ENCODE measurements at places on chromosomes 5 and 9. TPM values are rescaled to one million over a fixed set of nuclear protein-coding genes. Genes with fewer than 3 reads are reported as not detected.

- DNase-seq, result peak; percentile 91
These were observed 16.8 kb upstream of the NSD1 start for GRCh38 chr5:177116631-177117373.

Gene BAAT
- not detected for total RNA-seq

Gene GABRB2
- not detected for total RNA-seq

DNA sequence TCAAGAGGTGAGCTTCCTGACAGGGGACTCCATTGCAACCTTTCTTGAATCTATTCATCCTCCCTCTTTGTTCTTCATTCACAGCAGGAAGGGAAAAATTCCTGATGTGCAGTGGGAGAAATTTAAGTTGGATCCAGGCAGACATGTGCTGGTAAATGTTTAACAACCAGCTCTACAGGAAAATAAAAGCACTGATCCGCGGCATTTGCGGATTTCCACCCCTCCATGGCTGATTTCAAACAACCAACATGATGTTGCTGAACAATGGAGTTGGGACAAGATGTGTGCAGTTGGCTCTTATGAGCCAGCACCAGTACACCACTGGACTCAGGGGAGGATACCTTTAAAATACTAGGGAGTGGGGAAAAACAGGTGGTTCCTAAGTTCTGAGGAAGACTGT lies 47.0 kb downstream of the SPRY4 start:
- DNase-seq, result no peak

Gene CENPH
- total RNA-seq, result 98.3 TPM

DNA sequence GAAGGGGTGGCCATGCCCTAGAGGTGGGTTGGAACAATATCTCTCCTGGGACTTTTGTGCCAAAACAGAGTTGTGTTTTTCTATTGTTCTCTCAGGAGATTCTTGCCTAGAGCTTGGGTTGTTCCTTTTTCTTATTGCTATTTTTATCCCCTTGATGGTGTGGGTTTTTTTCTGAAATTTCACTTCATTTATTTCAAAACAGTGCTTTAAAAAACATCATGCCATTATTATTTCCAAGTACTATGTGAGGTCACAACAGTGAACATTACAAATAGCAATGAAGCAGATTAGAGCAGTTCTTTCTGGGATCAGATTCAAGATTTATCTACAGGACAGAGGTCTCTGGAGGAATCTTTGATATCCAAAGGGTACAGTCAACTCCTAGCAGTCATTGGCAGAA lies 76.6 kb downstream of the ACTBL2 start:
- no peak for DNase-seq

Gene SH3RF2
- total RNA-seq, result 0.63 TPM

- DNase-seq, result no peak
These were observed 137.2 kb downstream of the SREK1 start for GRCh38 chr5:66281294-66281693.

GRCh38 chr9:124257070-124257843 lies 492 bp upstream of the NEK6 start:
- peak; percentile 13 for DNase-seq

DNA sequence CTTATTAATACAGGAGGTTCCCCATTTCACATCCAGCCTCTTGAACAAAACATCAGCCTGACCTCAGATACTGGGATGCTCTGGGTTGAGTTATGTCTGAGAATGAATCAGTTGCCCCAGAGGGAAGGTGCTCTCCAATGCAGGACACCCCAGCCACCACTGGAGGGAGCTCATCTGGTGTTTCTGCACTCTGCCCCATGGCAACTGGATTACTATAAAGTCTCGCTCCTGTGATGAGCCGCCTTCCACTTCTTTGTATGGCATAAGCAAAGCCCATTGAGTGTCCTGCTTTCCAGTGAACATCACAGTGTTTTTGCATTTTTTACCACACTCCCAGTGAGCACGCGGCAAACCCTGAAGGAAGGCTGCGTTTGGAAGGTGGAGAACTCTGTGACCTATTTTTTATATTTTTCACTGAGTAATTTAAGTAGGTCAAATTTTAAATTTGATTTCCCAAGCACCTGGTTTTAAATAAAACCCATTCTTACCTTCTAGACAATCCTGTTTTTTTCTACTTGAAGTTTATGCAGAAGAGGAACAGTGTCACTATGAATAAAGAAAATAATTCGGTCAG lies 176.9 kb upstream of the WWC1 start:
- peak; percentile 80 for DNase-seq

Gene INSL4
- not detected for total RNA-seq

Gene PCDHB16
- total RNA-seq, result not detected

GRCh38 chr5:112914584-112914983 lies 7.4 kb downstream of the REEP5 start:
- no peak for DNase-seq

DNA sequence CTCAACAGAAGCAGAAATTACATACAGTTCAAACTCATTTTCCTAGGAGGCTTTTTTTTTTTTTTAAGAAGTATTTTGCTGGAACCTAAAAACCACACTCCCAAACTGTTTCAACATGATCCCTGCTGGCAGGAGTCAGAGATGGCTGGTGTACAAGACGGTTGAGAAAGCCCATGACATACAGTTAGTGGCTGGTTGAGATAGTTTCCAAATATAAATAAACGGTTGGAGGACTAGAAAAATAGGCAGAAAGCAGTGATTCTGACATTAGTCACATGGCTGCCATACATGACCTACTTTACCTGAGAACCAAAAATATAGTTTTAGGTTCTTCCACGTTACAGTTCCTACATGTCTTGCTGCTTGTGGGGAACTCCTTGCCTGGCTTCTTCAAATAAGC lies 31.7 kb upstream of the BASP1 start:
- DNase-seq, result no peak

Gene BARHL1
- not detected for total RNA-seq

Gene ORM1
- total RNA-seq, result not detected

- no peak for DNase-seq
These were observed 543.9 kb upstream of the SEMA6A start for GRCh38 chr5:117118499-117118898.

GRCh38 chr5:120320626-120321025 lies 143.5 kb upstream of the PRR16 start:
- DNase-seq, result no peak

Gene HRCT1
- total RNA-seq, result not detected

Gene ARPC5L
- 95.9 TPM for total RNA-seq

DNA sequence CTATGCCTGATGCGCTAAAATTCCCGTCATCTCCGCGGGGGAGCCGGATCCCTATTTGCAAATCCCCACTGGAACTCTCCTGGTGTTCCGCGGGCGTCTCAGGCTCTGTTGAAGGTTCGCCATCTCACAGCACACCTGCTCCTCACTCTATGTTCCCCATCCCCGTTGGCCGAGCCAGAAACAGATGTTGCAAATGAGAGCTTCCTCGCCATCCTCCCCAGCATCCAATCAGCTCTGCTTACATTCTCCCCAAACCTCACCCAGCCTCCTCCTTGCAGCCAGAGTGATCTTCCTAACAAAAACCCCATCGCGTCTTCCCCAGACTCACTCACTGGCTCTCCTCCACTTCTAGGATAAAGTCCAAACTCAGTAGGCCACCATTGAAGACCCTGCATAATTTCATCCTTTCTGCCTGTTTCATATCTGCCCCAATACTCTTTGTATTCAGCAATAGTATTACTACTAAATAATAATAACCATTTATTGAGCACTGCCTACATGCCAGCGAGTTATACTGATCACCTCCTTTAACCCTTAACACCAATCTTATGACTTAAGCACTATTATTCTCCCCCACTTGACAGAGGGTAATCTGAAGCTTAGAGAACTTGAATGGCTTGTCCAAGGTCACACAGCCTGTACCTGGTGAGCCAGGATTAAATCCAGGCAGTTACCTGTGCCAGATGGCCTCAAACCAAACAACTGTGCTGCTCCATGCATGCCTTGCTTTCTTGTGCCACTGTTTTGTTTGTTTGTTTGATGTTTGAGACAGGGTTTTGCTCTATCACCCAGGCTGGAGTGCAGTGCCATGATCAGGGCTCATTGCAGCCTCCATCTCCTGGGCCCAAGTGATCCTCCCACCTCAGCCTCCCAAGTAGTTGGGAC lies 14.0 kb downstream of the AQP7 start:
- no peak for DNase-seq

- DNase-seq, result no peak
These were observed 350.0 kb upstream of the ISL1 start for GRCh38 chr5:51033215-51033614.

Gene TRIO
- 11.3 TPM for total RNA-seq

Gene RGS7BP
- not detected for total RNA-seq

DNA sequence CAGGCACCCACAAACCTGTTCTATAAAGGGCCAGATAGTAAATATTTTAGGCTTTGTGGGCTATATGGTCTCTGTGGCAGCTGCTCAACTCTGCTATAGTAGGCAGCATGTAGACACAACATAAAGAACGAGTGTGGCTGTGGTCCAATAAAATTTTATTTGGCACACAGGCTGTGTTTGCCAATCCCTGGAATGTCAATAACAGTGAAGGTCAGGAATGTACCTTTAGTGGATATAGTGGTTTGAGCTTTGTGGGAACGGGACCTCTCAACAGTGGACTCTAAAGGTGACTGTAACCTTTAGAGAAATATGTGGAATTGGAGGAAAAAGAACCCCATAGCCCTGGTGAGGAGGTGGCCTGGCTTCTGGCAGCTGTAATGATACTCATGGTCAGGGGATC lies 145.2 kb downstream of the MAST4 start:
- no peak for DNase-seq

GRCh38 chr9:74503219-74503618 lies 6.1 kb downstream of the RORB start:
- DNase-seq, result no peak
